ENCODE measurements at places on chromosomes 7 and 10. TPM values are rescaled to one million over a fixed set of nuclear protein-coding genes. Genes with fewer than 3 reads are reported as not detected.

The SLC16A12 gene
- 33.3 TPM for polyA plus RNA-seq

The NPC1L1 gene
- polyA plus RNA-seq: 2.3 TPM

The MSS51 gene
- 6.0 TPM for polyA plus RNA-seq

The CREM gene
- 43.4 TPM for polyA plus RNA-seq

The ANKRD7 gene
- polyA plus RNA-seq: 4.3 TPM

The HKDC1 gene
- 15.3 TPM for polyA plus RNA-seq

The RAMP3 gene
- polyA plus RNA-seq: 8.2 TPM

The FAM25G gene
- 0.57 TPM for polyA plus RNA-seq

The NUTM2E gene
- polyA plus RNA-seq: 0.18 TPM

The PNLIPRP1 gene
- polyA plus RNA-seq: 0.13 TPM

The PKD2L1 gene
- polyA plus RNA-seq: 0.38 TPM

The NRG3 gene
- polyA plus RNA-seq: 18.0 TPM

The GSAP gene
- 16.6 TPM for polyA plus RNA-seq

The FAM237B gene
- 1.1 TPM for polyA plus RNA-seq

The SEMA3D gene
- polyA plus RNA-seq: 57.7 TPM

The AGMO gene
- 0.88 TPM for polyA plus RNA-seq

The LIPN gene
- not detected for polyA plus RNA-seq

The SAMD9 gene
- polyA plus RNA-seq: 5.6 TPM

The SPRN gene
- 4.5 TPM for polyA plus RNA-seq

The SPDYE2 gene
- 14.8 TPM for polyA plus RNA-seq

The WAPL gene
- polyA plus RNA-seq: 56.2 TPM

The WDFY4 gene
- 2.1 TPM for polyA plus RNA-seq

The CH25H gene
- polyA plus RNA-seq: not detected

The ZP3 gene
- polyA plus RNA-seq: 3.3 TPM

Measured in left kidney (tissue), 8 donors.